Stimulated activated CD8-positive, alpha-beta memory T cell treated with anti-CD3 and anti-CD28 coated beads, Interleukin-4, amount 100 ng/mL, for 1 hour (primary cell): ENCODE measurements at places on chromosomes 2 and 18.

DNA sequence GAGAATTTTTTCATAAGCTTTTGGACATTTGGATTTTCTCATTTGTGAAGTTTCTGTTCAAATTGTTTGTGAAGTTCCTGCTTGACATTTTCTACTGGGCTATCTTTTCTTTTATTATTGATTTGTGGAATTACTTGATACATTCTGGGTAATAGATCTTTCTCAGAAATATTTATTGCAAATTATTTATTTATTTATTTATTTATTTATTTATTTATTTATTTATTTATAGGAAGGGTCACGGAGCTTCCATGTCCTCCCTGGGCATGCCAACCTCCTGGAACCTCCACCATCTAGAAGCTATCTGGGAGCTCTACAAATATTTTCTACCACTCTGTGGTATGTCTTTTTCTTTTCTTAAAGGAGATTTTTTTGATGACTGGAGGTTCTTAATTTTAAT lies 25.7 kb upstream of the SERPINB7 start:
- no peak for DNase-seq

GRCh38 chr18:58458304-58458703 lies 170.6 kb downstream of the ALPK2 start:
- no peak for DNase-seq

GRCh38 chr2:48952143-48952542 lies 196.6 kb upstream of the LHCGR start:
- DNase-seq: no peak

- DNase-seq: no peak
Measured at GRCh38 chr18:10432781-10433180, 21.7 kb upstream of the APCDD1 start.

DNA sequence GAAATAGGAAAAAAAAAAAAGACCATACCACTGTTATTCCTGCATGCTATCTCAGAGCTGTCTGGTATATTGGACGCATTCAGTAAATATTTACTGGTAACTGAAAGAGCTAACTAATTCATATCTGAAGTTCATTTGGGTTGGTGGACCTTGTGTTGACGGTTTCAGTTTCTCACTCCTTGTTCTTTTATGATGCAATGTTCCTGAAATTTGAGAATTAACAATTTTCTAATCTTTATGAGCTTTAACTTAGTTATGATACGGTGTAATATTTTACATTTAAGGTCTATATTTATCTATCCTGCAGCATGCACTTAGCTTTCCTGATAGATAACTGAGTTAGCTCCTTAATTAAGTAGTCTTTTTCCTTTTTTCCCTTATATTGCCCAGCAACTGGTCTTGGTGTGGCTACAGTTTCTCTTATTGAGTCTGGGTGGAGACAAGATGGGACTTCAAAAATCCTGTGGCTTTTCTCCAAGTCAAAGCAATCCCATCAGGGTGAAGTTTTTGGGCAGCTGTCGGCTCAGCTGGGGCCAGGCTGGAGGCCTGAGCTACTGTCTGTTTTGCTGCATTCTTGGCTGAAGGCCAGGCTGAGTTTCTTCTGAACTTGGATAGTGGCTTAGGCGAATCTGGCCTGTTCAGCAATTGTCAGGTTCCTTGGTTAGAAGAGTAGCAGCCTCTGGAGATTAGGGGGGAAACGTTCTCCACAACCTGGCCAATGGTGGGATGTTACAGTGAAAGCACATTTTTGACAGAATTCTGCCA lies 78.4 kb upstream of the MEX3C start:
- no peak for DNase-seq

DNA sequence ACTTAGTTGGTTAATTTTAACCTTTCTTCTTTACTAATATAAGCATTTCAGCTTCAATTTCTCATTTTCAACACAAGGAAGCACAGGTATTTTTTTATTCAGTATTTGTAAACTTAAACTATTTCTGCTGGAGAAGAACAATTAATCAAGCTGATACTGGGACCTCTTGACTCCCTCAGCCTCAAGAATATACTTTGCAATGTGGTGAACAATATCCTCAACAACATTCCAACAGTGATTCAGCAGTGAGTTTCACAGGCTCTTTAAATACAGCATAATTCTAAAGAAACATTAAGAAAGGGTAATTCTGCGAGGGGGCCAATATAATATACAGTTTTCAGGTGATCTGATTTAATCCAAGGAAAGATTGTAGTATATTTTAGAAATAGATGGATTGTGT lies 10.0 kb downstream of the RAPGEF4 start:
- DNase-seq: no peak

DNA sequence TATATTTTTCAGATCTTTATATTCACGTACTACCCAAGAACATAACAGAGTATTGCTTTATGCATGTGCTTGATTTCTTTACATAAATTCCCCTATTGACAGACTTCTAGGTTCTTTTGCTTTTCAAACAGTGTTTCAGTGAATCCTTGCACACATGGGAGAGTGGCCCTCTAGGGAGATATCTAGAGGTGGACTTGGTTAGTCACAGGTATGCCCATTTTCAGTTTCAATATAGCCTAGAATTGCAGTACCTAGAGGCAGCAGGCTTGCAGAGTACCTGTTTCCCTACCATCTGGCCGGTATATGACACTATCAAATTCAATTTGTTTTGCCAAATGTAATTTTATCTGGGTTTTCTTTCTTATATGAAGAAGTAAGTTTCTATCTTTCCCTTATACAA lies 36.8 kb downstream of the EML6 start:
- DNase-seq: no peak

GRCh38 chr2:127576433-127577207 lies 41.1 kb downstream of the MYO7B start:
- DNase-seq: no peak

GRCh38 chr2:15941871-15942710 lies 1.7 kb downstream of the MYCN start:
- no peak for DNase-seq

DNA sequence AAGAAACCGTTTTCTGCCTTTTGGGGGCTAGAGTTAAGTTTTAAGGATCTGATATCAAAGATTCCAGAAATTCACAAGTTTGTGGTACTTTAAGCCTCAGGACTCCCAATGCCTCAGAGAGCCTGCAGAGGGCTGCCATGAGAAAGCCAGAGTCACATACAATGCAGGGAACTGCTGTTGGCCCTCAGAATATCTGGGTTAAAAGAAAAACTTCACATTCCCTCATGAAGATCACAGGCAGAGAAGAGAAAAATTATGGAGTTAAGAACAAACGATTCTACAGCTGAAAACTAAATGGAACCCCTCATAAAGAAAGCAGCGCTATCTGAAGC lies 39.5 kb downstream of the HDAC4 start:
- DNase-seq: no peak
